ENCODE measurements at places on chromosomes 1 and 21.

- DNase-seq, result no peak
These were observed 111.1 kb downstream of the PIK3R3 start for GRCh38 chr1:46021046-46021996.

GRCh38 chr1:96945509-96946084 is 224.0 kb downstream of the PTBP2 start:
- DNase-seq, result no peak

GRCh38 chr1:53584777-53585107 is 125.5 kb downstream of the DMRTB1 start:
- DNase-seq, result no peak

- no peak for DNase-seq
These were observed 5.9 kb downstream of the MX1 start for GRCh38 chr21:41431788-41432548.

- DNase-seq, result no peak
These were observed 77.9 kb downstream of the FBXO2 start for GRCh38 chr1:11576109-11576875.

DNA sequence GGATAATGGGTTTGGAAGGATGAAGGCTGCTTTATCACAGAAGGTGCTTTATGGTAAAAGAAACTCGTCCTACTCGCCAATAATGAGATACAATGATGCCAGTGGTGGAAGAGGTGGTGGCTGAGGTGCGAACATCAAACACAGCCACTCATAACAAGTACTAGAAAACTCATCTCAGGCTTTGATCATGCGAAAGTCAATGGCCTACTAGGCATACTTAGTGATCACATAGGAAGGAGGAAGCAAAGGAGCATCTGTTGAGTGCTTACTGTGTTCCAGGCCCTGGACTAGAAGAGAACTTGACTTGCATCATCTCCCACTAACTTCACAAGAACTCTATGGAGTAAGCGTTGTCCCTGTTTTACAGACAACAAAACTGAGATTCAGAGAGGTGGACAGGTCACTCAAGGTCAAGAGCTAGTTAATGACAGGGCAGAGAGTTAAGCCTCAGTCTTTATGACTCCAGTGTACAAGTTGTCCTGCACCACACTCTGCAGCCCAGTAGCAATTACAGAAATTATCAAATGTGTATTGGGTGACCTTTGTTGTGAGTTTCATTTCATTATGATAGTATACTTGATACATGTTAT is 33.6 kb downstream of the RUNX1 start:
- no peak for DNase-seq

GRCh38 chr1:15418806-15419515 is 9.3 kb downstream of the EFHD2 start:
- DNase-seq, result no peak

GRCh38 chr1:221812905-221813597 is 71.2 kb upstream of the DUSP10 start:
- DNase-seq, result no peak

GRCh38 chr1:36199934-36200741 is 24.1 kb upstream of the THRAP3 start:
- DNase-seq, result no peak

- no peak for DNase-seq
These were observed 179.1 kb downstream of the PSMG1 start for GRCh38 chr21:39003982-39004633.

DNA sequence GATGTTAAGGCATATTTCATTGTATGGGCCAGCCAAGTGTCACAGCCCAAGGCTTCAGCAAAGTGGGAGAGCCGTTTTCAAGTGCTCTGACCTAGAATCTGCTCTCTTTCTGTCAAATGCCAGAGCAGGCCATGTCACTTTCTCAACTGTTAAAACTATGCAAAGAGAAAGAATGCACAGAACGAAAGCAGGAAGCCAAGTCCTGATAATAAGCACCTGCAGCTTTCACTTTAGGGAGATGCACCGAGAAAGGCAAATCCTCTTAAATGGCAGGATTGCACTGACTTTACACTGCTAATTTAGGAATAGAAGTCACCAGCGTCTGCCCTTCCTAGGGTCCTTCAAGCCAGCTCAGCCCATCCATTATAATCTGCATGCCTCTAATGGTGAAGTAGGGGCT is 49.2 kb upstream of the NTPCR start:
- DNase-seq, result no peak

- DNase-seq, result no peak
These were observed 5.5 kb downstream of the IFNLR1 start for GRCh38 chr1:24181619-24182018.

GRCh38 chr1:165369255-165369848 is 12.8 kb upstream of the LMX1A start:
- DNase-seq, result peak; percentile 82

GRCh38 chr1:26234644-26235370 is 807 bp downstream of the CEP85 start:
- no peak for DNase-seq

Data from nephron progenitor cell (in vitro differentiated cells).